Activated T-cell treated with anti-CD3 and anti-CD28 coated beads for 48 hours (primary cell): ENCODE measurements at places on chromosomes 3 and 15.

DNA sequence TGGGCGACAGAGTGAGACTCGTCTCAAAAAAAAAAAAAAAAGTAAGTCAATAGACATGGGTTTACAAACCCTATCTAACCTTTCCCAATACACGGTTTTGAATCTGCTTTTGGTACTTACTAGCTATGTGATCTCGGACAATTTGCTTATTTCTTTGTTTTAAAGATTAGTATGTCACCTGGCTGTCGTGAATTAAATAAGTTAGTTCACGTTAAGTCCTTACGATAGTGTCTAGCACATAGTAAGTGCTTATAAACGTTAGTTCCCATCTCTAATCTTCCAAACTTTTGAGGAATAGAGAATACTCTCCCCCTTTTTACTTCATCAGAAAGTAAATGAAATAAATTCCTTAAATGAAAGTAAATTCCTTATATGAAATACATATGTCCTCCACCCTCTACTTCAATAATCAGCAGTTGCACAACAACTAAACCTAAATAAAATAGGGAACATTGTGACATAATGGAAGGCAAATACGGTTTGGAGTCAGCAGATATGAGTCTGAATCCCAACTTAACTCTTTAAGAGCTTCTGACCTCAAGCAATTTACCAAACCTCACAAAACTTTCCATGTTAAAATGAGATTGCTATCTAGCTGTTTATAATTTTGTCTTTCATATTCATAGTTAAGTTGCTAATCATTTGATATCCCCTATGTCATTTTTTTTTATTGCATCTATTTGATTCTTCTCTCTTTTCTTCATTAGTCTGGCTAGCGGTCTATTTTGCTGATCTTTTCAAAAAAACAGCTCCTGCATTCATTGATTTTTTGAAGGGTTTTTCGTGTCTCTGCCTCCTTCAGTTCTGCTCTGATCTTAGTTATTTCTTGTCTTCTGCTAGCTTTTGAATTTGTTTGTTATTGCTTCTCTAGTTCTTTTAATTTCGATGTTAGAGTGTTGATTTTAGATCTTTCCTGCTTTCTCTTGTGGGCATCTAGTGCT lies 134.6 kb downstream of the PEAK1 start:
- no peak for DNase-seq

GRCh38 chr3:13750731-13751130 lies 129.1 kb downstream of the WNT7A start:
- no peak for DNase-seq

GRCh38 chr15:59063042-59063441 lies 41.9 kb upstream of the CCNB2 start:
- DNase-seq, result no peak

GRCh38 chr3:183275418-183275817 lies 22.4 kb downstream of the B3GNT5 start:
- no peak for DNase-seq

DNA sequence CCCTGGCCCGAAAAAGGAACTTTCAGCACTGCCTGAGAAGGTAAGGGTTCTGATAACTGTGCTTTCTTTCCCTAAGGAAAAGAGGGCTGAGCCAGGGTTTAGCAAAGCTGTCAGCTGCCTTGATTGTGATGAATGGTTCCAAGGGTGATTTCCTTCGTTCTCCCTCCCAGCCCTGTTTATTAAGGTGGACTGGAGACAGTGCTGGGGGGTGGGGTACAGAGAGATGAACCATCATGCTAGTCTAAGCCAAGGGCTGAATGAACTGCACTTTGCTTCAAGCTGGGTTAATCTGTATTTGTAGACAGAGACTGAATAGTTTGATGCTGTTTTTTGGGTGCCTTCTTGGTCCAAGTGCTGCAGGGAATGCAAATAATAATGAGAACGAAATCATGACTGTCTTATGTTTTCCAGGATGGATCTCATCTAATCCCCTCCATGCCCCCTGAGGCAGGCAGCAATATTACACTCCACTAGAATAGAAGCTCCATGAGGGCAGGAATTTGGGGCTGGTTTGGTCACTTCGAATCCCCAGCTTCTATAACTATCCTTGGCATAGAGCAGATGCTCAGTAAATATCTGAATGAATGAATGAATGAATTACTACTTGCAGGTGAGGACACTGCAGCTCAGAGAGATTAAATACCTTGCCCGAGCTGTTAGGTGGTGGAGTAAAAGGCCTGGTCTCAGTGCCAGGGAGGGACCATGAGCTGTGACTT lies 10.9 kb downstream of the PXYLP1 start:
- no peak for DNase-seq
